NCI-H82 (cell line): ENCODE measurements at places on chromosomes 13 and 19.
A peak's percentile ranks its signal among the peaks of the same experiment; 100 is the strongest.

- no peak for DNase-seq
Observed at GRCh38 chr13:63088226-63088625, 1672.6 kb upstream of the PCDH20 start.

- no peak for DNase-seq
Observed at GRCh38 chr13:67664502-67664901, 434.4 kb upstream of the PCDH9 start.

GRCh38 chr13:20609145-20609544 lies 42.2 kb downstream of the IFT88 start:
- no peak for DNase-seq

GRCh38 chr19:29084266-29084665 lies 128.7 kb downstream of the UQCRFS1 start:
- peak; percentile 35 for DNase-seq

DNA sequence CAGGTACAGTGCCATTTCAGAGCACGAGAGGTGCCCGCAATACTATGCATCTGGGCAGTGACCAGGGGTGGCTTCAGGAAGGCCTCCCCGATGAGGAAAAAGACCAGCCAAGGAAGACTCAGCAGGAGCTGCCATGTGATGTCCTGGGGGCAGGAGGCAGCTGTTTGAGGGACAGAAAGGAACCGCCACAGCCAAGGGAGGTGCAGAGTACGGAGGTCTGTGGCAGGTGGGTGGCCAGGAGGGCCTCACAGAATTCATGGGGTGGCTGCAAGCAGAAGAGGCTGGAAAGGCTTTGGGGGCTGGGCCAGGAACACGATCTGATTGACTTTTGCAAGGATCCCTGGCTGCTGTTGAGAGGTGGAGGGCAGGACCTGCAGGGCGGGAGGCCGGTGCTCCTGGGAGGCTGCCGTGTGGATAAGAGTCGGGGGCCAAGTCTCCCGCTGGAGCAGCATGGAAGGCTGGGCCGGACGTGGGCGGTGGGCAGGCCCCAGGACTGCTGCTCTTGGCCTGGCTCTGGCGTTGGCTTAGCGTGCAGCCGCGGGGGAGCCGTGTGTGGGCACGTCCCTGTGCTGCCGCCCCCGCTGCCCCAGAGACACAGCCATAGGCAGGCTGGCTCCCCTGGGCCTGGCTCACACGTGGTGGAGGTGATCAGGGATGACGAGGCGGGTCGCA lies 29.1 kb downstream of the CEBPA start:
- DNase-seq: no peak

DNA sequence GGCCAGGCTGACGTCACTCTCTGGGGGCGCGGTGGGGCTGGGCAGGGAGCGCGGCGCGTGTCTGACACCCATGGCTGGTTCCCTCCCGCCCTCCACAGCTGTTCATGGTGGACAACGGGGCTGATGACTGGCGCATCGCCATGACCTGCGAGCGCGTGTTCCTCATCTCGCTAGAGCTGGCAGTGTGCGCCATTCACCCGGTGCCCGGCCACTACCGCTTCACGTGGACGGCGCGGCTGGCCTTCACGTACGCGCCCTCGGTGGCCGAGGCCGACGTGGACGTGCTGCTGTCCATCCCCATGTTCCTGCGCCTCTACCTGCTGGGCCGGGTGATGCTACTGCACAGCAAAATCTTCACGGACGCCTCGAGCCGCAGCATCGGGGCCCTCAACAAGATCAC lies 14.7 kb downstream of the KCNN1 start:
- no peak for DNase-seq

DNA sequence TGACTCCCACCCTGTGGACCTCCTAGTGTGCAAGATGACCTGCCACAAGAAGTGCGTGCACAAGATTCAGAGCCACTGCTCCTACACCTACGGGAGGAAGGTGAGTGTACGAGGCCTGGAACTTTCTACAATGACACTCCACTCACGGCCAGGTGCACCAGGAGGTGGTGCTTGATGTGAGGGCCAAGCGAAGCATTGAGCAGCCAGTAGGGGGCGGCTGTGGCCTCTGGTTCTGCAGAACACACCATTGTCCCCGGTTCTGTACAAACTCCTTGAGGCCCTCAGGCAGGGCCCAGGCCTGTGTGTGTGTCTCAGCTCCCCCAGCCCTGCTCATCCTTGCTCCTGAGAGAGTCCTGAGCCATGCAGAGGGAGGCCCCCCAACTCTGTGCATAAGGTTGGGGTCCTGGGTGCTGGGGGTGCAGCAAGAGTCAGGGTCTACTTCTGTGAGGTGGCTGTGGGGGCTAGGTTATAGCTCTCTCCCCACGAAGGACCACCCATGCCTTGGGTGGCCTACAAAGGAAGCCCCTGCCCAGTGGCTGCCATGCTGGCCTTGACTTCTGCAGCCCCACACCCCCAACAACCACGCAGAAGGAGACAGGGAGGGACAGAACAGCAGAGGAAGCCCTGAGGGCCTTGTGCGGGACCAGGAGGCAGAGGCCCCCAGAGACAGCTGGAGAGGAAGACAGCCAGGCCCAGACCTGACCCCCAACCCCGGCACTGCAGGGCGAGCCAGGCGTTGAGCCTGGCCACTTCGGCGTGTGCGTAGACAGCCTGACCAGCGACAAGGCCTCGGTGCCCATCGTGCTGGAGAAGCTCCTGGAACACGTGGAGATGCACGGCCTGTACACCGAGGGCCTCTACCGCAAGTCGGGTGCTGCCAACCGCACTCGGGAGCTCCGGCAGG lies 9.7 kb upstream of the USE1 start:
- DNase-seq: peak; percentile 91

DNA sequence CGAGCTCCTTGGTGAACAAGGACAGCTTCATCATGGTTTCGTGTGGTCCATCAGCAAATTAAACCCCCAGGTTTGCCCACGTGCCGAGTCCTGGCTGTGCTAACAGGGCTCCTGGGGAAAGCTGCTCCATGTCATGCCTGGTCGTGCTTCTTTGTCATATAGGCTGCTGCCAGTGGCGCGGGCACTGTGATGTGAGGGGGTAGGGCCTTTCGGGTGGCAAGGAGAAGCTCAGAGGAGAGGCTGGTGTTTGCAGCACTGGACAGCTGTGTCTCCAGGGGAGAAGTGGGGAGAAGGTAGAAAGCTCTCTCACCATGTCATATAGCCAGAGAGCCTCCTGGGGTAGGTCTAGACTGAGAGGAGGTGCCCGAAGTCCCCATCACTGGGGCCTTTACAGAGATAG lies 13.3 kb downstream of the VSTM2B start:
- DNase-seq: no peak

GRCh38 chr13:48652851-48653471 lies 768 bp upstream of the CYSLTR2 start:
- DNase-seq: no peak

- no peak for DNase-seq
Observed at GRCh38 chr19:54388802-54389139, 24.0 kb upstream of the LAIR1 start.

DNA sequence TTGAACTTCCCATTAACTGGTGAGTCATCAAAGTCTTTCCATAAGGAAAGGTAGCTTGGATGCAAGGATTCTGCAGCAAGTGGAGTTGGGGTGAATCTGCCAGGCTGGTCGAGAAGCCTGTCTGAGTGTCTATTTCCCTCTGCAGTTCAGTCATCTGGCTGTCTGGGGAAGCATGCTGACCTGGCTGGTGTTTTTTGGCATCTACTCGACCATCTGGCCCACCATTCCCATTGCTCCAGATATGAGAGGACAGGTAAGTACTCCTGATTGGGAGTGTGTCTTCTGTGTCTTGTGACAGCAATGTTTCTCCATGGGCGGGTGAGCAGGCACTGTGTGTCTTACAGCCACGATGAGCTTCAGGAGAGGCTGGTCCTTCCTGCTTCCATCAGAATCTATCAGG lies 189.7 kb downstream of the SHISA2 start:
- DNase-seq: no peak

- peak; percentile 89 for DNase-seq
Observed at GRCh38 chr13:52127783-52128702, 830 bp downstream of the NEK5 start.

DNA sequence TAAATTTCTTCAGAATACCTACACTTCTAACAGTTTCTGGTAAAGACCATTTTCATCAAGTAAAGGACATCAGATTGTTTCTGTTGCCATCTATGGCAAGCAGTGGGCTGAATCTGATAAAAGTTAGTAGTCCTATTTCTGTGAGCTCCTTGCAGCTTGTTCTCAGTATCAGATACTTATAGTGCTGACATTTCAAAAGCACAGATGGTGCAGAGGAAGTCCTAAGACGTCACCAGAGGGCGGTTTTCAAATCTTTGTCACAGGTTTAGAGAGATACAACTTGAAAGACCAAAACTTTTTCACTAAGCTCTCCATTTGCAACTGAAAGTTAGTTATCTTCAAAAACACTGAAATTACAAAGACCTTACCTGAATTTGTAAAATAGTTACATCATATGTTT lies 719.8 kb downstream of the SLITRK1 start:
- peak; percentile 63 for DNase-seq

GRCh38 chr19:57053401-57053800 lies 66.4 kb upstream of the USP29 start:
- DNase-seq: no peak

GRCh38 chr13:59865398-59865797 lies 298.3 kb downstream of the DIAPH3 start:
- no peak for DNase-seq

- DNase-seq: peak; percentile 66
Observed at GRCh38 chr19:17448131-17448967, at the start of gene TMEM221. Gene TMEM221, minus strand, starts transcription at chr19:17448668. Its CDS starts 206 bp downstream, at chr19:17448462.

- DNase-seq: peak; percentile 96
Observed at GRCh38 chr13:26949701-26950502, 189.3 kb upstream of the GPR12 start.

DNA sequence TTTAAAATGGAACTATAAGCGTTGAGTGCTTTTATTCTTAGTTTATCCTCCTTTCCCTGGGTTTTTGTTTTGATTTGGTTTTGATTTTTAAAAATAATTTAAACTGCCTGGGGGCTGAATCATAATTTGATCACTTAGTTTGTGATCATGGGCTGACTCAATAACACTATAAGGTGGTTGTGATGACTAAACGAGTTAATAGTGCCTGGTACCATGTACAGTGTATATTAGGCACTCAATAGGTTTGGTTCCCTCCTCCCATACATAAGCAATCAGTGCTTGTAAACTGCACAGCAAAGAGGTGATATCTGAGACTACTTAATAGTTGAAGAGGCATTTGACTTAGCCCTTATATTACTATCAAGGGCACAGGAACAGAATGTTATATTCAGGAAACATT lies 200.9 kb upstream of the RFC3 start:
- no peak for DNase-seq

GRCh38 chr13:77434289-77434688 lies 101.2 kb upstream of the SCEL start:
- no peak for DNase-seq

- no peak for DNase-seq
Observed at GRCh38 chr13:108944760-108945159, 315.3 kb downstream of the MYO16 start.

DNA sequence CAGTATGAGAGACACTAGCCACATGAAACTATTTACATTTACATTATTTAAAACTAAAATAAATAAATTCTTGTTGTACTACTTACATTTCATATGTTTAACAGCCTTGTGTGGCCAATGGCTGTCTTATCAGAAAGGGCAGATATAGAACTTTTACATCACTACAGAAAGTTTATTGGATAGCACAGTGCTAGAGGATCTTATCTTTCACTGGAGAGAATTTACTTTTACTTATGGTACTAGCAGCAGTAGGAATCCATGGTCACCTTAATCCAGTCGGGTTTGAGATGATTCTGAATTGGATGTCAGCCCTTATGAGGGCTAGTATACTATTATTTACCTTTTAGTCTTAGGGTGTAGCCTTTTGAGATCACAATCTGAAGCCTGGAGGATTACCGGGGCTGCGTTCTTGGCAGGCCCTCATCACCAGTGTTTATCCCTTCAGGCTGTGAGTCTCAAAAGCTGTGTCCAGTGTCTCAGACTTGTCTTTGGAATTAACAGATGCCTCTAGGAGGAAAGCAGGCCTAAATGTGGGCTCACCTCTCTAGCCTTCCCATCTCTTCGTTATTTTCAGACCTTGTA lies 21.7 kb downstream of the IFT88 start:
- peak; percentile 88 for DNase-seq

DNA sequence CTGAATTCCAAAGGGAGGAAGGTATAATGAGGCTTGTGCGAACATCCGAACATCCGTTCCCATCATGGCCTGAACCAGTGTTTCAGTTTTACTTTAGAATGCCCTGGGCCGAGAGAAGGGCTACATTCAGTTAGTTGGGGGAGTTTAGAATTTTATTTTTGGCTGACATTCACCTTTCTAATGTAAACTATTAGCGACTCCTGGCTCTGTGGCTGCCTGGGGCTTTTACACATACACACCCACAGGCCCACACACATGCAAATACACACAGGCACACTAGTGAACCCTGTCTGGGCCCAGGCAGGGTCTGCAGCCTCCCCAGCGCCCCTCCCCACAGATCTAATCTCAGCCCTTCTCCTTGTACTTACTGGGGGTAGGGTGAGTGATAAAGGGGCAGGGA lies 6.1 kb downstream of the GAPDHS start:
- no peak for DNase-seq

- DNase-seq: no peak
Observed at GRCh38 chr19:58352760-58353671, at the start of gene A1BG. Gene A1BG, minus strand, starts transcription at chr19:58353492. Its CDS starts 55 bp downstream, at chr19:58353437.

DNA sequence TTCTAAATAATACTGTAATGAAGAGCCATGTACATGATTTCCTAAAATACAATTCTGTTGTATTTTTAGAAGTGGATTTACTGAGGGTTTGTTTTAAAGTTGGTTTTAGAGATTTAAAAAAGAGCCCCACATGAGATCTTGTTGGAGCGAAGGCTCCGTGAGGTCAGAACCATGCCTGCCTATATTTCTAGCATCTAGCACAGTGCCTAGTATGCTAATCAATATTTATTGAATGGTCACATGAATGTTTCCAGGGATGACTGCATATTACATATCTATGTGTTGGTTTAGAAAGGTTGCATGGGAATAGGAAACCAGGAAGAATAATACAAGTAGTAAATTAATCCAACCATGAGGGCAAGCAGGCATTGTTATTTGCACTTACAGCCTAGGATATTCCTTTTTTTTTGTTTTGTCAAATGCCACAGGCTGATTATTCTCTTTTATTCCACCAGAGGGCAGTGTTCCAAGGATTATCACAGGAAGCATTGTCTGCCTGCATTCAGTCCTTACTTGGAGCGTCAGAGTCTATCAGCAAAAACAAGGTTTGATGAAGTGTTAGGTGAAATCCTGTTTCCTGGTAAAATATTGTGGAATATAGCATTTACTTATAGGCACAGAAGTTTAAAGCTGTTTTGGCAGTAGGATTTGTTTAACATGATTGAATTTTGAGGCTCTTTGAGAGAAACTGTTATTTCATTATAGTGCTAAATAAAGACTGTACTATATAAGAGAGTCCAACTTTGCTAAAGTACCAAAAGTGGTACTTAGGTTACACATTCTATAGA lies 46.8 kb downstream of the COG3 start:
- DNase-seq: peak; percentile 89
